ENCODE measurements at places on chromosomes 3 and 15.

DNA sequence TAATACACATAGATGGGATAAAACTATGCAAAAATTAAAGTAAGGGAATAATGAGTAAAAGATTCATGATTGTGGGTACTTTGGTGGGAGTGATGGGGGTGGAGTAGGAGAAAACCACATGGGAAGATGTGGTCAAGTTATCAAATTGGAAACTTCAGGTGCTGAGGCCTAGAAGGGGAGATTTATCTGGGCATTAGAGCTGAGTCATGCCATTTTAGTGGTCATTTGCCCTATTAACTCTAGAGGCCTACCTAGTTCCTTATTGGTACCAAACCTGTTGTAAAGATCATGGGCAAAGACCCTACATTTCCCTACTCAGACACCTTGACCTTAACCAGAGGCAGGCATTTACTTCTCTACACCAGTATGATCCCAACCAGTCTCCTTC, 125.9 kb upstream of the BCL6 start:
- DNase-seq = no peak

GRCh38 chr3:187774185-187774789, 29.0 kb upstream of the BCL6 start:
- no peak for DNase-seq

DNA sequence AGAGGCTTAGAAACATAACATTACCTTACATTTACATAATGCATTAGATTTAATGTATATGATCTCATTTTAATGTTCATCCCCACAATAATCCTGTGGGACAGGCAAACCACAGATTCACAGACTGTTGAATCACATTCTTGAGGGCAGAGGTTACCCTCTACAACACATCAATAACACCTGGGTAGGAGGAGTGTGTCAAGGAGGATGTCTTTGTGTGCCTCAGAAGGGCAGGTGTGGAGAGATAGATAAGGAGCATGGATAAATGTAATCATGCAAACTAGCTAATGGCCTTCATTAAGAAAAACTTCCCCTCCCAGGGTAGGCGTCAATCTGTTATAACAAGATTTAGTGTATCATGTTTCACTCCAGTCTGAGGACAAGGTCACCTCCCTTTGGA, 12.9 kb upstream of the MB21D2 start:
- no peak for DNase-seq

DNA sequence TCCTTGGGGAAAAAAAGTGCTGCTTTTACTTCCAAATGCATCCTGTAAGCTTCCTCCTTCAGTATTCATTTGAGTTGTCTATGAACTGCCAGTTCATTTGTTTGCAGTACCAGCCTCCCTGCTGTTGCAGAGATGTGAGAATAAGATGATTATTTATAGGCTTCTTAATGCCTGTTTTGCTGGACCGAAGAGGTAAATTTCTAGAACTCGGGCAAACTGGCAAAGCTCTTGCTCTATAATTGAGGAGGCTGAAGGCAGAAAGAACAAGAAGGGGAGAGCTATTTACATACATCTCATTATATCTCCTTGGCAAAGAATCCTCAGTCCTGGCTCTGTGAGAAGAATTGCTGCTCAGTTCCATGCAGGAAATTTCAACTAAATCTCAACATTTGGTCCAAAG, 790.4 kb downstream of the GRM7 start:
- no peak for DNase-seq

GRCh38 chr3:134694466-134694865, 43.6 kb upstream of the KY start:
- DNase-seq = no peak

DNA sequence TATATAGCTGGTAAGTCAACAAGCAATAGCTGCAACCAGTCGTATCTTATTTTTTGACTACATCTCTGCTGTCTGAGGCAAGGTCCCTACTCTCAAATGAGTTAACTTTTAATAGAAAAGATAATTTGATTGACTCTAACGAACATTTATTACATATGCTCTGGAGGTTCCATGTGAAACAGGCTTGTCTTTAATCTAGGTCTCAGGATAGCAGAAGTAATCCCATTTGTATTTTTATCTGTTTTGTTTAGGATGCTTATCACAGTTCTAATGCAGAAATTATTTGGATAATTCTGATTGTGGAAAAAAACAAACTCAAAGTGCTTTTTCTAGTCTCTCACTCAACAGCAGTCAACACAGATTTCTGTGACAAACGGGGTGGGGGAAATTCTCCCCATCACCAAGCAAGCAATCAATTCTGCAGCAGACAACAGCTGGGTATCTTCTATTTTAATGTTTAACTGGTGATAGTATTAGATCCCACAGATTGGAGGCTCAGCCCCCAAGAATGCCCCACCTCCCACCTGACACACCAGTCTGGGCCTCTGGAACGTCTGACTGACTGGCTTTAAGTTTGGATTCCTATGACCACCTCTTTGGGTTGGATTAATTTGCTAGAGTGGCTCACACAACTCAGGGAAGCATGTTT, 58.8 kb downstream of the ITPR1 start:
- no peak for DNase-seq

DNA sequence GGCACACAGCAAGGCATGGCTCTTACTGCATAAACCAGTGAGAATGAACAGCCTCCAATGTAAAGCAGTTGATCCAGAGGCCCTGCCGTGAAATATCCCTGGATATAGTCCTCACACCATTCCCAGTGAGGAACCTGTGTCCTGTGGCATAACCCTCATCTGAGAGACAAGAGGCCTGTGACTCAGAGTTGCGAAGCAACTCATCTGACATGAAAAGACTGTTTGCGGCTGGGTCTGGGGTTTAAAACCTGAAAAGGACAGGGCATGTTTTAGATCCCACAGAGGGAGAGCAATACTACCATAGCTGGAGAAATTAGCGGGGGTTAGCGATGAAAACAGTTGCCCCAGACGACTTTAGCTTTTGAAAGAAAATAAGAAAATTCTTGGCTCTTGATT, 165.3 kb upstream of the BHLHE40 start:
- no peak for DNase-seq

GRCh38 chr3:45187694-45188141, 38.4 kb downstream of the TMEM158 start:
- no peak for DNase-seq

DNA sequence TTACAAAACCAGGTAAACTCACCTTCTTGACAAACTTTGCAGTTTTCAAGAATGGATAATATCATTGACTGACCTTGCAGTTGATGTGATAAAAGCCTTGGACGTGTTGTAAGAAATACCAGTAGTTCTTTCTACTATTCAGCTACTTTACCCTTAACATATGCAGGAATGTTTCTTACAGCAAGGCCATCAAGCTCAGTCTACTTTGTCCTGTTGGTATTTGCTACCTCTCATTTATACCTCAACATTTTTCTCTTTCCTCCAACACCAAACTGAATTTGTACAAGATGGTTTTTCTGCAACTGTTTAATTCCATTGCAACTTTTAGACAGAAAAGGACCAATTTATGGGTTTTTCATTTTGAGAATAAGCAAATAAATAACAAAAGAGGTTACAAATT, 147.4 kb upstream of the BCHE start:
- no peak for DNase-seq

GRCh38 chr3:39284457-39284881, 4.6 kb upstream of the CX3CR1 start:
- DNase-seq = no peak

DNA sequence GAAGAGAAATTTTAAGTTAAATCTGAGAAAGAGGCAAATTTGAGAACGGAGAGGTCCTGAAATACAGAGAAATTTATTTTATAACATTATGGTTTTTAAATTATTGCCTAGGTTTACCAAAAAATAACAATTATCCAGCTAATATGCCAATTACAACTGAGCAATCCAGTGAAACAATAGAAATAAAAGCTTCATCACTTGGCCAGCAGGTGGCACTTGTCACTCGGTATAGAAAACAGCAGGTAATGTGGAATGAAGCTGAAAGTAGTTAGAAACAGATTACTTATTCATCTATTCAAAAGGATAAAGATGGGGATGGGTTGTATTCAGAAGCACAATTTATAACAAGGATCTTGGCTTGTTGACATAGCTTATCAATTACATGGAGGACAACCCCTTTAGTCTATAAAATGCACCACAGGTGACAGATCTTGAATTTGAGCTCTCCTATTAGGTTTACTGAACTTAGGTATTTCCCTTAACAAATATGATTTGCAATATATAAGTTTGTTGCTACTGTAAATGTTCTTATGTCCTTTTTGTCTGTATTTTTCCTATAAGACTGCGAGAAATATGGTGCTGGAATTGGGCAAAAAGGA, 70.1 kb upstream of the GUCA1C start:
- peak; percentile 15 for DNase-seq

GRCh38 chr3:117903226-117903625, 1131.4 kb downstream of the IGSF11 start:
- no peak for DNase-seq

DNA sequence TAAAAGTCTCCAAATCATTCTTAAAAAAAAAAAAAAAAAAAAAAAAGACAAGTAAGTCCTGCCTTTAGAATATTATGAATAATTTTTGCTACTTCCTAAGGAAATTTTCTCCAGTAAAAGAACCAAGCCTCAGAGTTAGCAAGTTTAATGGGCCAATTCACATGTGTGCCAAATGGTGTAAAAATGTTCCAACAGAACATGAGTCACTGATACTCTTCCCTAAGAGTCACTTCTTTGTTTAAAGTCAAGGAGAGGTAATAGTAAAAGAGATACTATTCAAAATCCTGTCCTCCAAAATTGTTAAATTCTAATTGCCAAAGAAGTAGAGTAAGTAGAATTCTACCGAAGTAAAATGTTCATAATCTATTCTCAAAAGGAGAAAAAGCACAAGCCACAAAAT, 17.7 kb upstream of the CPA3 start:
- DNase-seq = no peak

DNA sequence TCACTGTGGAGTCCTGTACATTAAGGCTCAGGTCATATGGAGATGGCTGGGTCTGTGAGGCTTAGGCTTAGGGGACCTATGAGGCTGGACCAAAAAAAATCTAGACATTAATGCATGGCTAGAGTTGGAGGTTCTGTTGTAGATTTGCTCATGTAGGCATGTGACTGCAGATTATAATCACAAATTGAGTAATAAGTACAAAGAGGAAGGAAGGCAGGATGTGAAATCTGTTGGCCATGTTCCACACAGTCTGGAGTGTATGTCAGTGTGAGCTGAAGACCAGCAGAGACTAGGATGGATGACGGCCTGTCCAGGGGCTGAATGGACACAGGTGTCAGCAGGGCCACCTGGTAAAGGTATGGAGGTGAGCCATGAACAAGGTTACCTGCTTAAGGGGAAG, at the start of gene ST3GAL6:
Gene ST3GAL6 (plus strand): TSS at position 265 of the 400 bp plus-strand sequence. CDS start 5,101 bp downstream, outside the sequence.
- no peak for DNase-seq

GRCh38 chr3:32374788-32375595, 16.7 kb upstream of the CMTM7 start:
- DNase-seq = peak; percentile 30

DNA sequence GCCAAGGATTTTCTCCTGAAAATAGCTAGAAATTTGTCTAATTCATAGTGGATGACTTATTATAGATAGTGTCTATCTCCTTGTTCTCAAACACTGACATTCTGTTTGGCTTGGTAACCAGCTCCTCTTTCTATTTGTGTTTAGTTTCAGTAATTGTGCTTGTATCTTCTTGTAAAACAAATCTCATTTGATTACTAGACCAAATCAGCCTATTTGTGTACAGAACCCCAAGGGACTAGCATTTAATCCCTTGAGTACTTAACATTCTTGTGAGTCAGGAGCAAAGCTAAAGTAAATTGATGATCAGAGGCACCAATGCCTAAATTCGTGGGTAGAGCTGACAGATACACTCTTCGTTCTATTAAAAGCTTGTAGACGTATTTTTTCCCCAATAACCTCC, 306.5 kb upstream of the SLITRK3 start:
- no peak for DNase-seq

DNA sequence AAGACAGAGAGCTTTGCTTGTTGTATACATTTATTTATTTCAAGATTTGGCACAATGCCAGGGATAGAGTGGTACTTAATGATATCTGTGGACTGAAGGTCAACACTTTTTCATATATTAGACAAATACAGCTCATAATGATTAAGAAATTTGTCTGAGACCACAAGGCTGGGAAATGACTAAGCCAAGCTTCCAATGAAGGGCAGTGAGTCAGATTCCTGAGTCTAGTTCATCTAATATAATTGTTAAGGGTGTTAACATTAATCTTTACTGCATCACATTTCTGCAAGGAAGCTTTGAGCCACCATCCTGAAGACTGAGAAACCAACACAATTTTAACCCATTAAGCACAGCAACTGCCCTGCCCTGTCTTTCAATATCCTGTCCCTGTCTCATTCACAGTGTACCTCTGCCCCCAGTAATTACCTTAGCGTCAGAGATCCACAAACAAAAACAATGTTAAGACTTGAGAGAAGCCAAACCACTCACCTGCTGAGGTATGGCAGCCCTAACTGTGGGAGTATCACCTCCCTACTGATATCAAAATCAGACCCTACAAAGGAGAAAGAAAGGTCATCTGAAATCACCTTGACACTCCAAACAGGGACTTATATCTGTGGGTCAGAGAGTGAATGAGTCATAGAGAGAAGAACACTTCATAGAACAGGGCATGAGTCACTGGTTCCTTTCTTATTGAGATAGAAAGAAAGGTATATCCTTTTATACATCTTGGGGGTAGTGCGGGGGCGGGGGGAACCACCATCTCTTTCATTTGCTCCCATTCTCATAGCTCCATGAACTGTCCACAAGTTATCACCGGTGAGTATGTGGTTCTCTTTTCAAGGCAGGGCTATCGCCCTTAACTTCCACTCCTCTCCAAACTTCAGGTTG, 74.7 kb downstream of the MAGI1 start:
- DNase-seq = peak; percentile 62

DNA sequence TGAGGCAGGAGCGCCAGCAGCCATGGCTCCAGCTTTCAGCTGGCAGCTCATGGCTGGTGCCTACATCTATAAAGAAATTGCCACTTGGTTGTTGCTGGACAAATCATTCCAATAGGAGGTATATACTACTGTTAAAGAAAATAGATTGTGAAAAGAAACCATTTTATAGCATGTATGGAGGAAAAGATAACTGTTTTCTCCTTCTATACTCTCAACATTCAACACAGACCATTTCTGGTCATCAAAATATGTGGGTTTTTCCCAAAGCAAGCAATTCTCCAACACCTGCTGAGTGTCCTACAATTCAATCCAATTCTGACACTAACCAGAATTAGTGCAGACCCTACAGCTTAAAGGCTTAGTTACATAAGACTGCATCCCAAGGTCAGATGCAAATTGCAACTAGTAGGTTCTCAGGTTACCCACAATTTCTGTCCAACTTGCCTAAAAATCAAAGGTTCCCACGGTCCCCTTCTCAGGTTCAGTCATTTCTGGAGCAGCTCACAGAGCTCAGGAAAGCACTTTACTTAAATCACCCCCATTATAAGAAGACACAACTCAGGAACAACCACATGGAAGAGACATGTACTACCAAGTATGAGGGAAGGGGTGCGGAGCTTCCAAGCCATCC, 42.4 kb upstream of the STRIT1 start:
- DNase-seq = no peak

DNA sequence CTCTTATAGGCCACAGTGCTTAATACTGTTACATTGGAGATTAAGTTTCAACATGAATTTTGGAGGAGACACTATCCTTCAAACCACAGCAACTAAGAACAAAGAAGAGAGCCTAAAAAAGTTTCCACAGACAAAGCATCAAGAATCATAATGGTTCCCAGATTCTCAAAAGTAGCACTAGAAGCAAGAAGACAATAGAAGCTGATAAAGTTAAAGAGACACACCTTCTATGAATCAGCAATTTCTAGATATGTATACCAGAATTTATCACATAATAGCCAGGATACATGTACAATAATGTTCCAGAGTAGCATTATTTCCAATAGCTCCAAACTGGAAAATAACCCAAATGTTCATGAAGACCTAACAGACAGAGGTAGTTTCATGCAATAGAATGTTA, 12.2 kb downstream of the NKIRAS1 start:
- DNase-seq = no peak
